Activated CD8-positive, alpha-beta memory T cell treated with anti-CD3 and anti-CD28 coated beads for 1 hour (primary cell): ENCODE measurements at places on chromosomes 12 and 14.

GRCh38 chr12:90167518-90168208 is 459.0 kb upstream of the ATP2B1 start:
- DNase-seq, result no peak

DNA sequence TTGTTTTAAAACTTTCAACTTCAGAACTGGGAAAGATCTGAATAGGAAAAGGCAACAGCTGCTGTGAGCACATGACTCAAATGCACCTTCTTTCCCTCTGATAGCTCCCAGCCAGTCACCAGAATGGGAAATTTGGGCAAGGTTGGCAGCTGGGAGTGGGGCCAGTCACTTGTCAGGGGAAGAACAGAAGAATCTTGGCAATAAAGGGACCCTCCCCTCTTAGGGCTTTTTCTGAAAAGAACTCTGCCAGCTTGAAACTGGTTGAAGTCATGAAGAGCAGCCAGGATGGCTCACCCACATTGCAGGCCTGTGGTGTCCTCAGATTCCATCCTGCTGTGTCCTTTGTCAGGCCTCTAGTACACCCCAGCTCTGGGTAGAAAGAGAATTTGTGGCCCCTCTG is 10.3 kb upstream of the RIC8B start:
- DNase-seq, result no peak

DNA sequence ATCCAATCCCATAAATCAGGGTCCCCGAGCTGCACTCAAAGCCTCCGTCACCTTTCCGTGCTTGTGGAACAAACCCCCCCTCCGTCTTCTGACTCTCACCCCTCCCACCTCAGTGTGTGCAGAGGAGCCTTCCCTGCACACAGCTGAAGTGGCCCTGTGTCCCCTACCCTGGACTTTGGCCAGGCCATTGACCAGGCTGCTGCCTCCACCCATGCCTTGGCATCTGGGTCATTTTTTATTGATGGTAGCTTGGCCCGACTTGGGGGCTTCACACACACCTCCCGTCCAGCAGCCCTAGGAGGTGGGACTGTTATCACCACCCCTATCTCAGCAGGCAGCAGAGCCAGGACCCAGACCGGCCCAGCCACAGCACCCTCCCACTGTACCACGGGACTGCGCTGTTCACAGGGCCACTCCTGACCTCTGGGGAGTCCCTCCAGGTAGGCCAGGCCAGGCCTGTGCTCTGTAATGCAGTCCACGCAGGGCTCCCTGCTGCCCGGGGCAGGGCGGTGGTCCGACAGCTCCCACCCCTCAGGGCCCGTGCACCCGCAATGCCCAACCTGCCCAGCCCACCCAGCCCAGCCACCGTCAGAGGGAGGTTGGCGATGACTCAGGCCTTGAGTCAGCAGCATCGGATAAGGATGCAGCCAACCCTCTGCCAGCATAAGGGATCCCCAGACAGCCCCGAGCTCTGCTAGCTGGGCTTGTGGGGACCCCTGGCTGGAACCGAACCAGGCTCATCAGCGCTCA is 9.2 kb upstream of the INF2 start:
- no peak for DNase-seq

DNA sequence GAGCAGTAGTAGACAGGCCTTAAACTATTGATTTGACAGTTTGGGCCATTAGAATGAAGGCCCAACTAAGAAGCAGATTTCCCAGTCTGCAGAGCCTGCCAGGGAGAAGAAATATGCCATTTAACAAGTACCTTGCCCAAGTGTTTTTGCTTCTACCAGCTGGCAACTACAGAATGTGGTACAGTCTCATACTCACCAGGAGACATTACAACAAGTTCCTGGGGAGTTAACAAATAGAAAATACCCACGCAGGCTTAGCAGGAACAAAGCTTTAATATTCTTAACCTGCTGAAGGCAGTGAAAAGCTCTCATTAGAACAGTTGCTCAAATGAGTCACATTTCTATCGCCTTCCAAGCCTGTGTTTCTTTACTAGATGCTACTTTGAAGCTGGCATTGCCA is 241.0 kb downstream of the TMEM117 start:
- no peak for DNase-seq

- DNase-seq, result no peak
Observed at GRCh38 chr12:106080791-106081170, 58.0 kb downstream of the NUAK1 start.

DNA sequence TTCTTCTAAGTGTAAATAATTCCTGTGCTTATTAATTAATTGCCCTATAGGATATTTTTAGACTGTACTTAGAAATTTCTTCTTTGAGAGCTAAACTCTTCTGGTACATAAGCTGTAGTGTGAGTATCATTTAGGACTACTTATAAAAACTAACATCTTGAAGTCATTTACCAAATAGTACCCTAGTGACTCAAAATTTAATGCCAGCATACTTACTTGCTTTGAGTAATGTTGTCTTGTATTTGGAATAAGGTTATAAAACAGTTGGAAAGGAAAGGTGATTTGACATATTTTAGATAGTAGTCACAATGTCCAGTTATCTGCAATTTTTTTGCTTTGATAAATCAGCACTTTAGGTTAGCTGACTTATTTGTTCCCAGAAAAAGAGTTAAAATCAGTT is 39.1 kb downstream of the SPATA7 start:
- DNase-seq, result no peak

DNA sequence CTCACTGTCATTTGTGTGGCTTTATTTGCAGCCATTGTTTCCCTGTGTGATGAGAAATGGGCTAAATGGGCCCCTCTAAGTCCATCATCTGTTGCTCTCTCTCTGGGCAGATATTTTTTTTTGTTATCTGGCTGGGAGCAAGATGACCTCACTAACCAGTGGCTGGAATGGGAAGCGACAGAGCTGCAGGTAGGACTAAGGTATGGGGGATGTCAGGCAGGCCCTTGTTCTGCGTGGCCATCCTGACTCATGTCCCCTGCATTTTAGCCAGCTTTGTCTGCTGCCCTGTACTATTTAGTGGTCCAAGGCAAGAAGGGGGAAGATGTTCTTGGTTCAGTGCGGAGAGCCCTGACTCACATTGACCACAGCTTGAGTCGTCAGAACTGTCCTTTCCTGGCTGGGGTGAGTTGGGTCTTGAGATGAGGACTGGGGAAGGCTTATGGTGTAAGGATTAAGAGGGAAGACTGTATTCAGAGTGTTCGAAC is 1.3 kb downstream of the MARS1 start:
- DNase-seq, result no peak

- DNase-seq, result no peak
Observed at GRCh38 chr14:23437133-23438100, 2.0 kb upstream of the MYH7 start.

DNA sequence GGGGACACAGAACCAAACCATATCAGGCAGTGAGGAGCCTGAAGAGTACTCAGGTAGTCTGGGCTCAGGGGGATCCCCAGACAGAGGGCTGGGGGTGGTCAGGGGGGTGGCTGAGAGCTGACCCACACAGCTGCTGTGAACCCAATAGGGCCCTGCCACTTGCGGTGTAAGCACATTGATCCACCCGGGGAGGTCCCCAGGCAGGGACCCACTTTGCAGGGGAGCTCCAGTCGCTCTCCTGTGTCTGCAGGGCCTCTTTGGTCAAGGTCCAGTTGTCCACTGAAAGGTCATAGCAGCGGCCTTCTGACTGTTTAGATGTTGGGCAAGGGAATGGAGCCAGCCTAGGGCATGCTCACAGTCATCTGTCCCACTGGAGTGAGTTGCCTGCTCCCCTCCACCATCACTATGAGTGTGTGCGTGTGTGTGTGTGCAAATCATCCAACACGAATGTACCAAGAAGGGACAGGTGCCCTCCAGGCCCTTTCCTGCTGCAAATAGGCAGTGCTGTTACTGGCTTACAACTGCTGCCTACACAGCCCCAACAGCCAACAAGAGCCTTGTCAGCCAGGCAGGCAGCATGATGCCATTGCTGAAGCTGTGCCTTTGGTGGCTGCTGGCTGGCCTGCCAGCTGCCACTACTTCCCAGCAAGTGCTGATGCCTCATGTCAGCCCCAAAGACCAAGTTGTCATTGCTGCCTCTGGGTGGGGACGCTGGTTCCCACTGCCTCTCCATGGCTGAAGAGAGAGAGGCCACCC is 71.3 kb downstream of the TSPAN11 start:
- no peak for DNase-seq

GRCh38 chr12:69511469-69512267 is 41.5 kb downstream of the FRS2 start:
- DNase-seq, result no peak

- no peak for DNase-seq
Observed at GRCh38 chr14:35985474-35986218, 159.5 kb downstream of the BRMS1L start.

- DNase-seq, result no peak
Observed at GRCh38 chr14:69561893-69562292, 12.8 kb downstream of the CCDC177 start.
